ENCODE measurements at places on chromosomes 3 and 15.

DNA sequence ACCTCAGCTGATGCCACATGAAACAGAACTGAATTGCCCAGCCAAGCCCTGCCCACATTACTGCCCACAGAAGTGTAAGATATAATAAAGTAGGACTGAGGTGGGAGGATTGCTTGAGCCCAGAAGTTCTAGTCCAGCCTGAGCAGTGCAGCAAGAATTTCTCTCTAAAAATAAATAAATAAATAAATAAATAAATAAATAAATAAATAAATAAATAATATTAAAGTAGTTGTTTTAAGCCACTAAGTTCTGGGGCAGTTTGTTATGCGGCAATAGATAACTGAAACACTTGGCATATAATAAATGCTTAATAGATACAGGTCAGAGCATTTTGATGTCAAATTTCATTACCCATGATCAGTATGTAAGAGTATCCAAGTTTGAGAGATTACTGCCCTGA lies 249.4 kb upstream of the LRRFIP2 start:
- DNase-seq, result no peak

- no peak for DNase-seq
These were observed 23.9 kb upstream of the ST3GAL6 start for GRCh38 chr3:98739266-98739665.

DNA sequence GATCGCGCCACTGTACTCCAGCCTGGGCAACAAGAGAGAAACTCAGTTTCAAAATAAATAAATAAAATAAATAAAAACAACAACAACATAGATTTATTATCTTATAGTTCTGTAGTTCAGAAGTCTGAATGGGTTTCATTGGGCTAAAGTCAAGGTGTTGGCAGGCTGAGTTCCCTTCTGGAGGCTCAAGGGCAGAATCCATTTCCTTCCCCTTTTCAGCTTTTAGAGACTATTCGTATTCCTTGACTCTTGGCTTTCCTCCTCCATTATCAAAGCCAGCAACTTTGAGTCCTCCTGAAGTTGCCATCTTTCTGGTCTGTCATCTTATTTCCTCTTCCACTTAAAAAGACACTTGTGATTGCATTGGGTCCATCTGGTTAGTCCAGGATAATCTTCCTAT lies 12.1 kb downstream of the BLM start:
- DNase-seq, result no peak

DNA sequence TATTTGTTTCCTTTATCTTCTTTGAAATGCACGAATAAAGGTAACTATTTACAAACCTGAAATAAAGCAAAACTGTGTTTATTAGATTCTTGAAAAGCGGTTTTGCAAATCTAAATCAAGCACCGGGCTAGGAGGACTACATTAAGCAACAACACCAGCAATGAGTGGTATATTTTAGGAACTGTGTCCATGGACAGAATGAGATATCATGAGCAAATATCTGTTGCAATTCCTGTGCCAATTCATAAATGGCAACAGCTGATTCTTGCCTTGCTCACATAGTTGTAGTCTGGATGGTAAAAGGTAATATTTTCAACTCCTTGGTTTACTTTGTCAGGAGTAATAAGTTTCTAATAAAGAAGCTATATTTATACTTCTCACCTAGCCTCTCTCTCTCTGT lies 403.3 kb downstream of the LPP start:
- no peak for DNase-seq

- DNase-seq, result no peak
These were observed 680.6 kb downstream of the SQOR start for GRCh38 chr15:46315434-46315833.
